ENCODE measurements at places on chromosomes 1 and 21.

- no peak for DNase-seq
These were observed 145.8 kb downstream of the NTMT2 start for GRCh38 chr1:170291516-170291915.

DNA sequence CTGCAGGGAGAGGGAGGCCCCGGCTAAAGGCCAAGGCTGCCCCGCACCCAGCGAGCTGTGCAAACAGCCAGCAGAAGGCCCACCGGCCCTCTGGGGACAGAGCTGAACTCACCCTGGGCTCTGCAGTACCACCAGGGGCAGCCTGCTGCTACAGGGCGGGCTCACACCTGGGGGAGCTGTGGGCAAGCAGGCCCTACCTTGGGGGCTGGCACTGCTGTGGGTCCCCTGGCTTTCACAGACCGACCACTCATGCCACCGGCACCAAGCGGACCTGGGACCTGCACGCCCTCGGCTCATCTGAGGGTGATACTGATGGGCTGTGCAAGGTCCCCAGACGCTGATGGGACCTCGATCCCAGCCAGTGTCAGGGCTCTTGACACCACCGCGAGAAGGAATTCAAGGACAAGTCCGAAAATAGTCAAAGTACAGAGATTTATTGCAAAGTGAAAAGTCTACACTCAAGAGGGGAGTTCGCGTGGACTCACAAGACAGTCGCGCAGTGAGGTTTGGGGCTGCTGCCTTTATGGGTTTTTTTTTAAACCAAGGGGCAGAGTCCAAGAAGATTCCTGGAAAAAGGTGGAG is 61.0 kb upstream of the ADARB1 start:
- DNase-seq = no peak

GRCh38 chr1:245092638-245092976 is 62.2 kb upstream of the KIF26B start:
- no peak for DNase-seq

GRCh38 chr1:223845810-223846682 is at the start of gene TP53BP2:
Gene TP53BP2, minus strand, starts transcription at chr1:223845947. Its CDS starts 267 bp downstream, at chr1:223845680.
- peak; percentile 52 for DNase-seq

GRCh38 chr1:9593492-9594465 is 5.1 kb downstream of the TMEM201 start:
- peak; percentile 34 for DNase-seq

DNA sequence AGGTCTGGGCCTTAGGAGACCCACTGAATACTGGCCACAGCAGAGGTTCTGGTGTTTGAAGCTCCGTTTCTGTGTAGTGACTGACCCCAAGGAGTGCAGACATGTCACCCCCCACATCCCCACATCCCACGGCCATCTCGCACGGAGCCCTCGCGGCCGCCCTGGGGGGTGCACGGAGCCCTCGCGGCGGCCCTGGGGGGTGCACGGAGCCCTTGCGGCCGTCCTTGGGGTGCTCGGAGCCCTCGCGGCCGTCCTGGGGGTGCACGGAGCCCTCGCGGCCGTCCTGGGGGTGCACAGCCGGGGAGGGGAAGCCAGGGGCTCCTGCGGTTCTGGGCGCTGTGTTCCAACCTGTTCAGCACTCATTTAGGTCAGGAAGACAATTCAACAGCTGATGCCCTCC is 68.4 kb downstream of the SCCPDH start:
- DNase-seq = no peak

DNA sequence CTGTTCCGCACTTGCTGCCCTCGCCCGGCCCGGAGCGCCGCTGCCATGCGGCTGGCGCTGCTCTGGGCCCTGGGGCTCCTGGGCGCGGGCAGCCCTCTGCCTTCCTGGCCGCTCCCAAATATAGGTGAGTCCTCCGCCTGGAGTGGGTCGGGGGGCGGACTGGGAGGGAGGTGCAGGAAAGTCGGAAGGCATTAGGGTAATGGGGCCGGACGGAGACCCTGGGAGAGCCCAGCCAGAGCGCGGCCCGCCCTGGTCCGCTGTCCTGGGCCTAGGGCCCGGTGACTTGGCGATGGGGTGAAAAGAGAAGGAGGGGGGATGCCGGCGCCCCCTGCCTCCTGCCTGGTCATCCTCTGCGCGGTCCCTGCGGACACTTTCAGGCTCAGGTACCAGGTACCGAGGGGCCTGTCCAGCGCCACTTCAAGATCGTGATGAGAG is 243 bp downstream of the ADAM15 start:
- DNase-seq = no peak

DNA sequence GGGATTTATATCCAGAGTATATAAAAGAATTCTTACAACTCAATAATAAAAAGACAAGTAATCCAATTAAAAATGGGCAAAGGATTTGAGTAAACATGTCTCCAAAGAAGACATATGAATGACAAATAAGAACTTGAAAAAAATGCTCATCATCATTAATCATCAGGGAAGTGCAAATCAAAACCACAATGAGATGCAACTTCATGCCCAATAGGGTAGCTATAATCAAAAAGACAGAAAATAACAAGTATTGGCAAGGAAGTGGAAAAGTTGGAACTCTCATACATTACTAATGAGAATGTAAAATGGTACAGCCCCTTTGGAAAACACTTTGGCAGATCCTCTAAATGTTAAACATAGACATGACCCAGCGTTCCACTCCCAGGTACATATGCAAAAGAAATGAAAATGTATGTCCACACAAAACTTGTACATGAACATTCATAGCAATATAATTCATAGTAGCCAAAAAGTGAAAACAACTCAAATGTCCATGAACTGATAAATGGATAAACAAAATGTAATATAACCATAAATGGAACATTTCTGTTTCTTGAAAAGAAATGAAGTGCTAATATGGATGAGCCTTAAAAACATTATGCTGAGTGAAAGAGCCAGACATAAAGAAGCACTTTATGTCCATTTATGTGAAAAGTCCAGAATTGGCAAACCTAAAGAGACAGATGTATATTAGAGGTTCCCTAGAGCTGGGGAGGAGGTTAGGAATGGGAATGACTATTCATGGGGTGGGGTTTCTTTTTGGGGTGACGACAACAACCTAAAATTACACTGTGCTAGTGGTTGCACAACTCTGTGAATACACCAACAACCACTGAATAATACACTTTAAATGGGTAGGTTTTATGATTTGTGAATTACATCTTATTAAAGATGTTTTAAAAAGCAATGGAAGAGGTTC is 259.7 kb downstream of the RHOU start:
- no peak for DNase-seq

DNA sequence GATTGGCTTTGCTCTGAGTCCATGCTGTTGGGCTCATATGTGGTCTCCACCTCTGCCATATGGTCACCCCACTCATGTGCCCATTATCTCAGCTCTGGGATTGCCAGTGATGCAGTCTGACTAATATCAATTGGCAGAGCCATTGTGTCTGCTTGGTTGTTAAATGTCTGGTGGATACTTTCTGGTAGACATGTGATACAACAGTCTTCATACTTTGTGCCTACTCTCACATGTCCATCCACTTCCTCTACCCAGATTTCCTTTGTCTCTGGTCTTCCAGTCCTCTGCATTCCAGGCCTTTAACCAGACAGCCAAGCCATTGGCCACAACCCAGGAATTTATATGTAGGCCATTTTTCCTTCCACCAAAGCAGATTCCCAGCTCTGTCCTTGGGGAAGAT is 30.8 kb upstream of the DIPK1A start:
- DNase-seq = no peak

DNA sequence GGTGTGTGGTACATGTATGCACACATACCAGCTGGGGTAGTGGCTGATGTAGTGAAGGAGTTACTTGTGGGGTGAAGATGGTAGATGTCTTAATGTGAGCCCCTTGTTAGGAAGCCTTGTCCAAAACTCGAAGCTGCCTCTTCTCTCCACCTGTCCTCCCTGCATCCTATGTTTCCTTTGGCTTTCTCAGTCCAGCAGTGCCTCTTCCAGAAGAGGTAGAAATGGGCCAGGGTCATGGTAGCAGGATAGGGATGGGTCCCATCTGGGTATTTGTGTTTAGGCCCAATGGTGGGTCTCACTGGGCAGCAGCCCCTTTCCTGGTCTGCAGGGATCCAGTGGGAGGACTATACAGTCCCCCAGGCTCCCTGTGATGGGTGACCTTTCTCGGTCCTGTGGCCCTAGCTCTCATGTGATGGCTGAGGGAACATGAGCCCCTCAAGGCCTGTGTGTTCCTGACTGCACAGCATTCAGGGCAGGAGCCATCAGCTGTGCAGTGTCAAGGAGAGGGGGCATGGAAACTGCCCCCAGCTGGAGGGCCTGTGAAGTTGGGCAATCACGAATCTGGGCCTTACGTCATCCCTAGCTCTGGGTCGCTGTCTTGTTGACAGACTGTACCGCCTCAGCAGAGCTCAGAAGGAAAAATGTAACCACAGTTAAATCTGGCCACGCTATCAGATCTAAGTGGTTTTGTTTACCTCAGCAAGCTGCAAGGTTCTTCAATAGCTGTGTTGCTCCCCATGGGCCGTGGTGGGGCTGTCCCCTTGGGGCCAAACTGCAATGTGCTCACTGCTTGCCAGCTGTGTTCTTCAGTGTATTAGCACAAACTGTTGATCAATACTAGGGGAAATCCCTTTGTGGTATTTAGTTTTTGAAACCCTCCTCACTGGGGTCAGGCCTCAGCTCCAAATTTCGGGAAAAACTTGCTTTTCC is 82.7 kb downstream of the NOS1AP start:
- DNase-seq = no peak

- no peak for DNase-seq
These were observed 46.8 kb downstream of the CD247 start for GRCh38 chr1:167471568-167471967.

- no peak for DNase-seq
These were observed 5.6 kb downstream of the LYPLAL1 start for GRCh38 chr1:219179293-219179692.

DNA sequence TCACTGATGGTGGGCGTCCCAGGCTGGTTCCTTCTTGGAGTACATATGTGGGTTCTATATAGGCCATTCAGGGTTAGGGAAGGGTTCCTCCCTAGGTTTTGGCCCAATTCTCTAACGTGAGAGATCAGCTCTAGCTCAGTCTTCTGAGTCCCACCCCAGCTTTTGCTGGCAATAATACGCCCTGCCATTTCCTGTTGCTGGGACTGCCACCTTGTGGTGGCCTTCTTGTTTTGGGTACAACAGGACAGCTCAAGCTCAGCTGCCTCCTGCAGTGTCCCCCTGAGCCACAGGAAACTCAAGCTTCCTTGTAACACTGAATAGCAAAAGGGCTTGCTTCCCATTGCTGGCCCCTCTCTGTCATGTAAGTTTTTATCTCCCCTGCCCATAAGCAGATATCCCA is 77.8 kb downstream of the BACH1 start:
- no peak for DNase-seq

DNA sequence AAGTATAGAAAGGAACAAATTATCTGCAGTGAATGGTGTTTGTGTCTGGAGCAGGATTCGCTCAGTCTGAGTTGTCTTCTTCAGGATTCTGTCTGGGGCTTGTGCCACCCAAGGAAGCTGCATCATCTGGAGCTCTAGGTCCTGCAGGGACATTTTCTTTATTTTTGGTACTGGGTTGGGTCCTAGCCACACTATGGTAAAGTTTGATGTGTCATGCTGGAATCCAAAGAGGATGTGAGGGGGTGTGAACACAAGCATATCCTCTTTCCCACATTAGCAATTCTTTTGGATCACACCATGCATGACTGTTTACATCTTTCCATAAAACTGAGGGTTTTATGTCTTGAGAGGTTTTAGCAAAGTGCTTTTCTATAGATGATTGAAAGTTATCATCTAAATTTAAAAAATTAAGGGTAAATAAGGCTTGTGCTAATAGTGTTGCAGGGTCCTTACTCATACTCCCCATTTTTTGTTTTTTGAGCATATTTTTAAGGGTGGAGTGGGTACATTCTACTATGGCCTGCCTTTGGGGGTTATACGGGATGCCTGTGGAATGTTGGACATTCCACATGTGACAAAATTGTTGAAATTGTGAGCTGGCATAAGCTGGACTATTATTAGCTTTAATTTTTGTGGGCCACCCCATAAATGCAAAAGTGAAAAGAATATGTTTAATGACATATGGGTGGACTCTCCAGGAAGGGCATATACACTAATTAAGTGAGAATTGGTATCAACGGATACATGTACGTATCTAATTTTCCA is 152.0 kb upstream of the HMCN1 start:
- no peak for DNase-seq

GRCh38 chr1:18955441-18956192 is 859 bp downstream of the IFFO2 start:
- DNase-seq = no peak
